Mucosa of gallbladder (tissue), 1 donor: ENCODE measurements at places on chromosomes 11 and 22. TPM values are rescaled to one million over a fixed set of nuclear protein-coding genes. Genes with fewer than 3 reads are reported as not detected.

- no peak for DNase-seq
Measured at GRCh38 chr11:20058749-20059458, 101.4 kb downstream of the DBX1 start.

DNA sequence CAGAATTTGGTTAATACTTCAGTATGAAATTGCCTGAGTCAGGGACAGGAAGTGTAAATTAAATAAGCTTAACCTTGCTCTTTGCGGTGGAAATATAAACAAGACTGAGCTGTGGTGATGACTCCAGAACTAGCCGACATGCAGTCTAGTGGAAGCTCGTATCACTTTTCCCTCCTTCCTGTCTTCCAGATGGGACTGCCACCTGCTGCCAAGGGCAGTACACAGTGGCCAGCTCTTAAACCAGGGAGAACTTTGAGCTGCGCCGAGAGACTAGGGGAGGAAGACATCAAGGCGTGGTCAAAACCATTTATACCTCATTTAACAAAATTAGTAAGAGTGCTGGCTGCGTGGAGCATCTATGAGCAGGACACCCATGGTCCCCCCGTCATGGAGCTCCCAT, 31.3 kb upstream of the CTTN start:
- DNase-seq = no peak

- DNase-seq = no peak
Measured at GRCh38 chr11:7667460-7667859, 5.8 kb downstream of the CYB5R2 start.

GRCh38 chr11:82521427-82521826, 212.2 kb downstream of the FAM181B start:
- DNase-seq = peak; percentile 10

- no peak for DNase-seq
Measured at GRCh38 chr11:46421257-46421880, 29.8 kb upstream of the CHRM4 start.

GGTLC2 gene
- not detected for total RNA-seq

CCDC134 gene
- total RNA-seq = 10.2 TPM

RHOG gene
- total RNA-seq = 57.2 TPM

GTSE1 gene
- 1.3 TPM for total RNA-seq

SHANK2 gene
- total RNA-seq = 18.0 TPM

PRG3 gene
- not detected for total RNA-seq

HEPHL1 gene
- total RNA-seq = not detected

OR10A2 gene
- not detected for total RNA-seq

CEND1 gene
- 0.49 TPM for total RNA-seq
